ENCODE measurements at places on chromosomes 7 and 10.

- no peak for DNase-seq
Measured at GRCh38 chr7:41503438-41503837, 199.5 kb downstream of the INHBA start.

GRCh38 chr7:37510043-37510634, 61.5 kb upstream of the ELMO1 start:
- DNase-seq, result peak; percentile 6

DNA sequence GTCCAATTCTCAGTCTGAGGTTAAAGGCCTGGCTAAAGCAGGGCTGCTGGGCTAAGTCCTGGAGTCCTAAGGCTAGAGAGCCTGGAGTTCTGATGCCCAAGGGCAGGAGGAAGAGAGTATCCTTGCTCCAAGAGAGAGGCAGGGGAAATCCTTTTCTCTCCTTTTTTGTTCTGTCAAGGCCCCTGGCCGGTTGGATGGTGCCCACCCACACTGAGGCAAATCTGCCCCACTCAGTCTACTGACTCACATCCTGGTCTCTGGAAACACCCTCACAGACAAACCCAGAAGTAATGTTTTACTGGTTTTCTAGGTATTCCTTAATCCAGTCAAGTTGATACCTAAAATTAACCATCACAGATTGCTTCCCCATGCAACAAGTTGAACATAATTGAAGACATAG, 23.0 kb downstream of the ZNF518A start:
- DNase-seq, result no peak

GRCh38 chr7:71982851-71983250, 429.3 kb downstream of the CALN1 start:
- DNase-seq, result no peak

GRCh38 chr10:72066318-72067284, 21.8 kb downstream of the SPOCK2 start:
- DNase-seq, result no peak

GRCh38 chr7:27478084-27478483, 184.6 kb downstream of the HIBADH start:
- DNase-seq, result no peak

- DNase-seq, result no peak
Measured at GRCh38 chr7:1380821-1381580, 78.3 kb downstream of the MICALL2 start.

DNA sequence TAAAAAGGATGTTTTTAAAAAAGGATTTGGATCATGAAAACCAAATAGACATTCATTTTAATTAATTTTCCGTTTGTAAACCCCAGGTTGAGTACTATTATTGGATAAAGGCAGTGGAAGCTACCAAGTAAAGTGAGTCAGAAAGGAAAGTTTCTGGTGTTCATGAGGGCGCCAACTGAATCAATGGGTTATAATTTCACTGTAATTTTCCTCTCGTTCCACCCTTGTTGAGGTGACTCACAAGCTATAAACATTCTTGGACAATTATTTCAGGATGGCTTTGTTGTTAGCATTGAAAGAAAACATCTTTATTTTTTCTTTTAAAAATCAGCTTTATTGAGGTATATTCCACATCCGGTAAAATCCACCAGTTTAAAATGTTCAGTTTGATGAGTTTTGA, 5.1 kb upstream of the FAM133B start:
- no peak for DNase-seq

DNA sequence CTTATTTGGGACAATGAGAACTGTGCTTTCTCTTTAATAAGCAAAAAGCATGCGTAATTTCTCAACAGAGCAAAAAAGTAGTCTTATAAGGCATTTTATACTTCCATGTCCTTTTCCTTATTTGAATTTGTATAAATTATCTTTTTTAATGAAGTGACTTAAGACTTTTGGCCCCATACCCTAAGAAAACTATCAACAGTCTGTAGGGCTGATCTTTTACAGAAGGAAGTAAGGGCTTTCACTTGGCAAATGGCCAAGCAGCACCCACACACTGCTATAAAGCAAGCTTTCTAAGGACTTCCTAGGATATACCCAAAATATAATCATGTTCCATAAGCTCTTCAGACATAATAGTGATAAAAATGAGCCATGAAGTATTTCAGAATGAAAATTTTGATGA, 3.4 kb downstream of the CRPPA start:
- DNase-seq, result no peak

DNA sequence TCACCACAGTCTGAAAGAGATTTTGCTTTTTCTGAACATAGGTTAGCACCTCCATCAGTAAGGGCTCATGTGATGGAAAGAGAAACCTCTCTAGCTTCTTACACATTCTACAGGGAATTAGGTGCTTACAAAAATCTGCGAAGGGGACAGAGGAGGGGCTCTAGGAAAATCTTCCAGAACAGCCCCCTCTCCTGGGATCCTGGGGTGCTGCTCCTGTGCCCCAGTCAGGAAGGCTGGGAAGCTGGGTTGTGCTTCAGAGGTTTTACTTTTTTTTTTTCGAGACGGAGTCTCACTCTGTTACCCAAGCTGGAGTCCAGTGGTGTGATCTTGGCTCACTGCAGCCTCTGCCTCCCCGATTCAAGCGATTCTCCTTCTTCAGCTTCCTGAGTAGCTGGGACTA, 7.5 kb upstream of the FAM171A1 start:
- no peak for DNase-seq

DNA sequence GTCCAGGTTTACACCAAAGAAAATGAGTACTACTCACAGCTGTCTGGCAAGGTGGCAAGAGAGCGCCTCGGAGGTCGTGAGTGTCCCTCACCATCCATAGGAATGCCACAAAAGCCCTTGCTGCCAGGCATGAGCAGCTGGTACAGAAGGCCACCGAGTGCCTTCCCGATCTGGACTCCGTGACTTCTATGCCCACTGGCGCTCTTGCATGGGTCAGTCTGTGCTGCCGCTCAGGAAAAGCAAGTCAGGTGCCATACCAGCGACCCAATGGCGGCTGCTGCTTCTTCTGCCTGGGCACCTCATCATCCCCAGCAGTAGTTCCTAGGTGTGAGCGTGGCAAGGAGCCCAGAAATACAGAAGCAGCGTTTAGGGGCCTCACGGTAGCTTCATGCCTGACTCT, 11.7 kb downstream of the TBXAS1 start:
- no peak for DNase-seq

- DNase-seq, result no peak
Measured at GRCh38 chr10:22854935-22855421, 72.9 kb upstream of the ARMC3 start.

DNA sequence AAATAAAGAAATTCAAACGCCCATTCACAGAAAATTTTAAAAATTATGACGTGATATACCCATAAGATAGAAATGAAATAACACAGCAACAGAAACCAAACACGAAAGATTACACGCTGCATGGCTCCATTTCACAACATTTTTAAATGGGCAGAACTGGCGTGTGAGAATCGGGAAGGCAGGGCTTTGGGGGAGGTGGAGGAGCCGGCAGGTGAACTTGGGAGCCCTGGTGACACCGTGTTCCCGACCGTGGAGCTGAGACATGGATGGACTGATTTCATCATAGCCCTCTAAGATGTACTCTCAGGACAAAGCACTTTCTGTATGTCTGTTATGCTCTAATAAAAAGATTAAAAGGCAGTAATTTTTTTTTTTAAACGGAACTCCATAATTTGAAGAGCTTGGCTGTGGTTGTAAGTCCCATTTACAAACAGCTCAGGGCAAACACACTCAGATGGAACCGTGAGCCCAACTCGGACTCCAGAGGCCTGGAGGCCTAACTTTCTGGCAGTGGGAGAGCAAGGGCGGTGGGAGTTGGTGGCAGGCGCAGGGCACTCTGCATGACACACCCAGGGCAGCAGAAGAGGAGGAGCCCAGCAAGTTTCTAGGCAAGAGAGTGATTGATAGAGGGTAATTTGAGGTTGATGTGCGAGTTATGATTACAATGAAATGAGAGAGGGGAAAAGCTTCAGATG, 203.4 kb downstream of the MAD1L1 start:
- DNase-seq, result no peak

DNA sequence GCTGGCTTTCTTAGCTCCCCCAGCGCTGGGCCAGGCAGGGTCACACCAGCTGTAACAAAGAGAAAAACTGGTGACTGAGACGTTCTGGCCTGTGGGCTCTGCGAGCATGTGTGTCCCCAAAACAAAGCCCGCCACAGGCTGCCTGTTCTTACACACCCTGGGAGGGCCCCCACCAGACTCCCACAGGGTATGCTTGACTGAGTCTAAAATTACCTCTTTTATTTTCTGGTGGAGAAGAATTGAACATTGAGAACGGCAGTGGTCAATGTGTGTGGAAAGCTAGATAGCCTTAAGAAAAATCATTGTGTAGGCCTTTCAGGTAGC, 808 bp downstream of the C10orf71 start:
- DNase-seq, result no peak

- no peak for DNase-seq
Measured at GRCh38 chr7:91326516-91327199, 62.4 kb downstream of the FZD1 start.

- DNase-seq, result no peak
Measured at GRCh38 chr10:109105725-109106124, 817.6 kb downstream of the XPNPEP1 start.

DNA sequence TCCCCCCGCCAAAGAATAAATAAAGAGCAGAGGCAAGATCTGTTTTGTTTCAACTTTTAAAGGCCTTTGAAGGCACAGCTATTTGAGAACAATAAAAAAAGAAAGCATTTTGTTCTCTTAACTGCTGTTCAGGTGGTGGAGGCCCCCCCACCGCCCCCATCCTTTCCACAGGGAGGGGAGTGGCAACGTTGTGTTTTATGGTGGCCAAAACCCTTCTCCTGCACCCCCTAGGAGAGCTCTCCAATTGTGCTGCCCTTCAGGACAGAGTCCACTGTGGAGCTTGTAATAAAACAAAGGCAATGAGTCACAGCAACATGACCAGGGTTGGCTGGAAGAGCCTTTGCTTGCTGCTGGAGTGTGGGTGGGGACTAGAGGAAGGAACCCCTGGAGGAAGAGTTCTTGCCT, 987.9 kb downstream of the KCNMA1 start:
- DNase-seq, result no peak

GRCh38 chr10:77925410-77925794, 1.2 kb downstream of the DLG5 start:
- DNase-seq, result no peak

GRCh38 chr7:158856883-158857668, 718 bp downstream of the DYNC2I1 start:
- no peak for DNase-seq

DNA sequence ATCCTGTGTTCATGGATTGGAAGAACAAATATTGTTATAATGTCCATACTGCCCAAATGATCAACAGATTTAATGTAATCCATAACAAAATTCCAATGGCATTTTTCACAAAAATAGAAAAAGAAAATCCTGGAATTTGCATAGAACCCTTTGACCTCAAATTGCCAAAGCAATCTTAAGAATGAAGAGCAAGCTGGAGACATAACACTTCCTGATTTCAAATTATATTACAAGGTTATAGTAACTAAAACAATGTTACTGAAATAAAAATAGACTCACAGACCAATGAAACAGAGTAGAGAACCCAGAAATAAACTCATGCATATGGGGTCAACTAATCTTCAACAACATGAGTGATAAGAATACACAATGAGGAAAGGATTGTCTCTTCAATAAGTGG, 302.5 kb downstream of the PHTF2 start:
- DNase-seq, result no peak

DNA sequence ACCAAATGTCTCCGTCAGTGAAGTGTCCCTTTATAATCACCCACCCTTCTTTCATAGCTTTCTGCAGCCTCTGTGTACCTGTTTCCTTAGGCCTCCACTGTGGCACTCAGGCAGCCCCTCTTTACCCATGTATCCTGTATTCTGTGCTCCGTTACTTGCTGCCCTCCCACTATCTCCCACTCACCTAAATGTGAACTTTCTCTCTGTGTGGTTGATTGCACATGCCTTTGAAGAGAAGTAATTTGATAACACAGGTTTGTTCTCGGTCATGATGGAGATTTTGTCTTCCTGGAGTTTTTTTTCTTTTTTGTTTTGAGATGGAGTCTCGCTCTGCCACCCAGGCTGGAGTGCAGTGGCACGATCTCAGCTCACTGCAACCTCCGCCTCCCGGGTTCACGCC, 61.5 kb downstream of the REEP3 start:
- no peak for DNase-seq

- no peak for DNase-seq
Measured at GRCh38 chr7:141362580-141363435, 188.4 kb upstream of the AGK start.

Measured in effector CD4-positive, alpha-beta T cell (primary cell).